ENCODE measurements at places on chromosomes 2 and 18.

DNA sequence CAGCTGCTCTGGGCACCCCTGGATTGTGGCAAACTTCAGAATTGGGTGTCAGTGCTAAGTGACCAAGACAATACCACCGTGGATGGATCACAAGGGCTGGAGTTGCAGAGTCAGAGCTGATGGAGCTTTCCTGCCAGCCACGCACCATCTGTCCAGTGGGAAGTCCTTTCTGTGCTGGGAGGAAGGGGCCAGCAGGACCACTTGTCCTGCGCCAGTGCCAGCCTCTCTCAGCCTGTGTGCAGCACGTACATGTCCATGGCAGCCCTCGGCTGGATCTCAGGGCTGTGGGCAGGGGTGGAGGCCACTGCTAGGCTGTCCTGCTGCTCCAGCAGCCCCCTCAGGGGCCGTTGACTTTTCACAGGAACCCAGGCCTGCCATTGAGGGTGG lies 33.3 kb downstream of the RAB31 start:
- no peak for DNase-seq

- DNase-seq = no peak
Observed at GRCh38 chr2:121547646-121548045, 17.0 kb downstream of the RNU4ATAC start.

GRCh38 chr2:167187978-167188967 lies 300.0 kb downstream of the XIRP2 start:
- DNase-seq = no peak

DNA sequence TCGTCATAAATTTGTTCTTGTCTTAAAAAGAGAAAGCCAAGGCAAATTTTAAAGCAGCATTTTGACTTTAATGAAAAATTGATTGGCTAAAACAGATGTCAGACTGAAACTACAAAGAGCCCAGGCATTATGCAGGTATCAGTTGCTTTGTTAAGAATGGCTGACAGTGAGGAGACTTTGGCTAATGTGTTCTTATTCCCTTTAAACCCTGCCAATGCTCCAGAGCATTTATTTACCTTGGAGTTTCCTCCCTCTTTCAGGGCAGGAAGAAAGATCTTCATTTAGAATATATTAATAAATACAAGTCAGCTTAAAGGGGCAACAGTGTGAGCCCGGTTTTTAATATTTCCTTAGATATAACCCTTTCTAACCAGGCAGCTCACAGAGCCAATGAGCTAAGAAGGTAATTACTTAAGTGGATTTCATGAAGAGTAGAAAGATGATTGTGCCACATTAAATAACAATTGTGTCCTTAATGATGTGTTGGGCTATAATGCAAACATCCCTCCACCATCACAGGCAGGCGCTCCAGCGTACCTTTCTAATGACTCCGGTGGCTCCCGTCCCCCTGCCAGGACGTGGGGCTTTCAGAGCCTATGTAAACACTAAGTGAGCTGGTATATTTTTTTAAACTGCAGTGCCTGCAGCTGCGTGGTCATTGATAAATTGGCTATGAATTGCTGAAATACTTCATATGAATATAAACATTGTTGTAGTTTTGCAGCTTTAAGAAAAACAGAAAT lies 349.4 kb upstream of the POU3F3 start:
- DNase-seq = no peak

- DNase-seq = no peak
Observed at GRCh38 chr2:96636551-96637171, 1.5 kb downstream of the KANSL3 start.

- DNase-seq = no peak
Observed at GRCh38 chr2:64837925-64838641, 151.1 kb upstream of the SLC1A4 start.

- no peak for DNase-seq
Observed at GRCh38 chr2:112085375-112085730, 30.3 kb downstream of the TMEM87B start.

- DNase-seq = no peak
Observed at GRCh38 chr2:185967335-185967734, 228.7 kb downstream of the FSIP2 start.

GRCh38 chr2:231573698-231574421 lies 18.8 kb upstream of the TEX44 start:
- no peak for DNase-seq

DNA sequence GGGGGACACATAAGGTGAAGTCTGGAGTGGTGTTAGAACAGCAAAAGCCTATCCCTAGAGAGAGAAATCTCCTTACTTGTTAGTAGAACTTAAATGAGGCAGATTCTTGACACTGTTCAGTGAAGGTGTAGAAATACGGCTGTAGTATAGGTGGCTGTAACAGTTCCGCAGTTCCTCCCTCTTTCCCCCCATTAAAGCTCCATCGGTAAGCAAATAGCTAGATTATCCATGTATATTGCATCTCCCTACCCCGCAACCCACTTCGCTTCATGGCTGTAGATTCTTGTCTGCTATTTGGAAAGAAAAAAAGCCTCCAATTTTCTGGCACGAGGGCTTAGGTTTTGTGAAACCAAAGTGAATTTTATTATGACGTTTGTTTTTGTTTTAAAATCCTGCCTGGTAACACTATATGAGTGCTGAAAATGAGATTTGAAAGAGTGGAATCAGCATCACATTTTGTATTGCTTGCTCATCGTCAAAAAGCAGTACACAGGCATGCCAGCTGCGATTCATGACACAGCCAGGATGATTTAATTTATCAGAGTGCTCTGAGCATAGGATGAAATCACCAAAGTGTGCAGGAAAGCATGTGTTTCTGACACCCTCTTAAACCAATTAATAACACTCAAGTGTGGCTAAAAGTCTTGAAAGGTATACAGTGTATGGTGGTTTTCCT lies 1.4 kb downstream of the FAM171B start:
- no peak for DNase-seq

DNA sequence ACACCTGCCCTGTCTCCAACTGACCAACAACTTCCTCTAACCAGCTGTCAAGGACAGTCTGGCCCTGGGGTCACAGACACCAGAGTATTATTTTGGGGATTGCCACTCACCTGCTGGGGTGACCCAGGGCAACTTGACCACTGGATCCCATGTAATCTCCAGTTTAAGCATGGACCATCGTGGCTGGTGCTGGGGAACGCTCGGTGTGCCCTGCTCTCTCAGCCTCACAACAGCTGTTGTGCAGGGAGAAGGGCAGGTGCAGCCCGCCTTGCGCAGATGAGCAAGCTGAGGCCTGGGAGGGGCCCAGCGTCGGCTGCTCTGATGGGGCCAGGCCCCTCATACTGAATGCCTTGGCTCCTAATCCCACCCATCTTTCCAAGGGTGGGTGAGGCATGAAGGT lies 21.0 kb upstream of the INHBB start:
- DNase-seq = peak; percentile 24

- no peak for DNase-seq
Observed at GRCh38 chr2:145119225-145119624, 599.3 kb upstream of the ZEB2 start.

DNA sequence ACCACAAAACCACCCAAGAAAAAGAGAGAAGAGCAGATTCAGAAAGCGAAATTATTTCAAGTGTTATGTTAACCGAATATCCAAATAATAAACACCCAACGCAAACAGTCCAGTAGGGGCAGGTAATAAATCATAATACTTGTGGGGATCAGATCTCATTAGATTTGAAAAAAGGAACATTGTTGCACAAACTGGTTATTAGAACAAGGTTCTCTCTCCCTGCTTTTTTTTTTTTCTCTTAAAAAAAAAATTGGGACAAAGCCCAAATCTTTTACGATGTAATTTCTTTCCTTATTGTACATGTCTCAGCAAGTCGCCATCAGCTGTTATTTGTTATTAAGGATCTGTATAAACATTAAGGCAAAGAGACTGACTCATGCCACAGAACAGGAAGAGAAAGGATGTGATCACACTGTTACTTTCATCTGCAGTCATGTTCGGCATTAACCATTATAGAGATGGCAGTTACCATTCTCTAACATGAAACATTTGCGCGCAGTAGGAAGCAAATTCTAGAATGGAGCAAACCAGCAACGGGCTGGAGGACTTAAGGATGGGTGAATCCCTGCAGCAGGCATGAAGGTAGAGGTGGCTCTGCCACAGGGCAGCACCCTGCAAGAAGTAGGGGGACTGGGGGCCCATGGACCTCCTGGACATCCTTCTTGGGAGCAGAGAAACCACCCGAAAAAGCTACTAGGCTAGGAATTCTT lies 42.0 kb downstream of the EPHA4 start:
- no peak for DNase-seq

DNA sequence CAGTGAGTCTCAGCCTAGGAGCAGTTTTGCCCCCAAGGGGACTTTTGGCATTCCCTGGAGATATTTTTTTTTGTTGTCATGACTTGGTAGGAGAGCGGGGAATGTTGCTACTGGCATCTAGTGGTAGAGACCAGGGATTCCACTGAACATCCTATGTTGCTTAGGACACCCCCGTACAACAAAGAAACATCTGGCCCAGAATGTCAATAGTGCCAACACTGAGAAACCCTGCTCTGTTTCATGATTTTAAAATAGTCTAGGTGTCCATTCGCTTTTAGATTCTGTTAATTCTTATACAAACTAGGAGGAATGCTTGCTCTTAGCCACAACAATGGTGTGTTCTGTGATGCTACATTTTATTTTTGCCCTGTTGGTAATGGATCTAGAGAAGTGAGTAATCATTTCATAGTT lies 225.8 kb upstream of the SIX3 start:
- DNase-seq = no peak

- DNase-seq = peak; percentile 63
Observed at GRCh38 chr2:25042321-25043240, 705 bp downstream of the EFR3B start.

DNA sequence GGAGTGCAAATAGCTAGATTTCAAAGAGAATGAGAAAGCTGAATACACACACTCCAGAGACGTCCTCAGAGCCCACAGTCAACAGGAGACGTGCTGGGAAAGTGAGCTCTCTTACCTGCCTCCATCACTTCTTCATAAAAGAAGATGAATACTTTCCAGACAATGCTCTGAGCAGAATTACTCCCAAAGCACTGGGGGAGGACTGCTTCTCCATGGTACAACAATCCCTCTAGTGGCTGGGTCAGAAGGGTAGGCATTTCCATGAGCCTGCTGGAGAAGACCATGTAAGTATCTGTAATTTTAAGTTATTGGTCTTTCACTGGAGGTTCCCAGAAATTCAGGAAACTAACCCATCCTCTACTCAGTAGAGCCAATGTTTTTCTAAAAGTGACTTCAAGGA lies 190.3 kb downstream of the RBM43 start:
- no peak for DNase-seq

DNA sequence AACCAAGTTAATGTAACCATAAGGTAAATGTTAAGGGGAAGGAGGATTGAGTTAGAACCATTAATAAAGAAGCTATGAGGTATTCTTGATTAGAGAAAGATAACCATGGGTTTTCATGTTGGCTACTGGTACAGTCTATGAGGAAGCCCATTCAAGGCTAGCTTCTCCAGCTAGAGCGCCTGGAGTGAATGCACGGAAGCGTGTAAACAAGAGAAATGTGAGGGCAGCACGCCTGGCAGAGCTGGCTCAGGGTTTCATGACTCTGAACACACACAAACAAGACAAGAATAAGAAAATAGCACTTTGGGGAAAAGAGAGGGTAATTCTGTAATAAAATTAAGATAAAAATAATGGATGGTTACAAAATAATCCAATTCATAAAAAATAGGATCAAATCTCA lies 255.3 kb downstream of the PDE11A start:
- DNase-seq = no peak
